T-helper 17 cell (primary cell): ENCODE measurements at places on chromosomes 1 and 21.

GRCh38 chr1:209207126-209207700 lies 376.3 kb upstream of the CAMK1G start:
- no peak for DNase-seq

DNA sequence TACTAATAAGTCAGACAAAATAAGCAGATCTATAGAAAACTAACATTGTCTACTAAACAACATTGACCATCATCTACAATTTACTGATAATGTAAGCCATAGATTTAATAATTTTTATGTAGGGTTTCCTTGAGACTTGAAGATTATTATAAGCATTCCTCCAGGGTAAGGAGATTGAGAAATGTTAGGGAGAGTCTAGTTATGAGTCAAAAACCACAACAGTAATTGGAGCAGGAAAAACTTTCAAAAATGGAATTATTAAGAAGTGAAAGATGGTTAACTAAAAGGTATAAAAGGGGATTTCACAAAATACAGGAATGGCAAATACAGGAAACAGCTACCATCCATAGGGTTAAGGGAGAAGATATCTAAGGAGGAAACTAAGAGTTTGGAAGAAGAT lies 12.4 kb upstream of the UHMK1 start:
- DNase-seq = no peak

GRCh38 chr1:32014948-32015273 lies 1.2 kb downstream of the KHDRBS1 start:
- no peak for DNase-seq

- no peak for DNase-seq
These were observed 2.8 kb upstream of the LSM10 start for GRCh38 chr1:36400514-36400824.

DNA sequence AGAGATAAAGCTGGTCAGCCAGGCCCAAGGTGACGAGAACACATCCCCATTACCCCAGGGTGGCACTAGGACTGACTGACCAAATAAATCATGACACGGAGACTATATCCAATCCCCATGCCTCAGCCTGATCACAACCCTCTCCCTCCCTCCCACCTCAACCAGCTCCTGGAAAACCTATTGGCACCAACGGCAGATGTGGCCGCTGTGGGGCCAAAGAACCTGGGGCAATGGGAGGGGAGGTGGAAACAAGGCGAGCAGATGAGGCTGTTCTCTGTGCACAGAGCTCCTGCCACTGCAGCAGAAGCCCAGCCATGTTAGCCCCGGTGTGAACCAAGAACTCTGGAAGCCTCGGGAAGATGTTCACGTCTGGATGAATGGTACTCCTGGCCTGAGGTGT lies 77.6 kb downstream of the CD247 start:
- no peak for DNase-seq

GRCh38 chr1:30790850-30791778 lies 33.5 kb upstream of the LAPTM5 start:
- DNase-seq = no peak

GRCh38 chr1:244214009-244214967 lies 163.2 kb downstream of the ZBTB18 start:
- no peak for DNase-seq

DNA sequence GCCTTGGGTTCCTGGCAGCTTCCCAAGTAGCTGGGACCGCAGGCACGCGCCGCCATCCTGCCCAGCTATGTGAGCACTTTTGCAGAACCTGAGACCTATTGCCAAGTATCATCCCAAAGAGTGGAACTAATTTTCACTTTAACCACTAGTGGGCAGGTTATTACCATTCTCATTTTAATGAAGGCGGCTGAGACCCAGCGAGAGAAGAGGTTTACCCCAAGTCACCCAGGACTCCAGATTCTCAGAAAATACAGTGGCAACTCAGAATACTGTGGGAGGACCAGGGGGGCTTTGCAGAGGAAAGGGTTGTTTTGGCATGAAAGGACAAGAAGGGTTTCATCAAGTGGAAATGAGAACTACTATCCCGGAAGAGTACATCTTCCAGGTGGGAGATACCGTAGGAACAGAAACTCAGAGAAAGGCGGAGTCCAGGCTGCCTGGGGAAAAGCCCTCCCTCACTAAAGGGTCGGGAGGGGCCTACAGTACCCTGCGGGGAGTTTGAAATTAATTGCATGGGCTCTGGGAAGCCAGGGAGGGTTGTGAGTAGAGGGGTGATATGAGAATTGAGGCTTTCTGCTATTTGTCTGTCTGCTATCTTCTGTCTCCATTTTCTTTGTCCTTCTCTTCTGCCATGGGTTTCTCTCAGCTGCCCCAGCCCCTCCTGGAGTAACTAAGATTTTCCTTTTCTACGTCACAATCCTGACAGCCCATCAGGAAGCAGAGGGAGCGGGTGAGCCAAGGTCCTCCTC lies 7.2 kb upstream of the SEMA4A start:
- peak; percentile 45 for DNase-seq

DNA sequence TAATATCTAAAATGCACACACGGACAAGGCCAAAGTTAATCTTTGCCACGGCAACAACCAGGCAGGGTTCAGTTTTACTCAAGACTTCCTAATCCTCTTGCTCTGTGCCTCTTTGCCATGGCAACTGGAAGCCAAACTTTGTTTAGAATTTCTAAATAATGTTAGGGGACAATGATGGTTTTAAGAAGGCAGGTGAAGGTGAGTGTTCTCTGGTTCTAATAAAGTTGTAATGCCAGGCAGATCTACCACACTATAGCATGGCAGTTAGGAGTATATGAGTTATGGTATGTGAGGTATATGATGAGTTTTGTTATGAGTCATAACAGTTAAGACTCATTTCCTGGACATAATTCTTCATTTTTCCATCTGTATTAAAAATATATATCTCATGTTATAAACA lies 2.7 kb downstream of the PTPRC start:
- DNase-seq = no peak

GRCh38 chr1:10515976-10516750 lies 41.4 kb downstream of the PEX14 start:
- no peak for DNase-seq

GRCh38 chr1:226132728-226133503 lies 53.6 kb downstream of the ACBD3 start:
- DNase-seq = no peak

DNA sequence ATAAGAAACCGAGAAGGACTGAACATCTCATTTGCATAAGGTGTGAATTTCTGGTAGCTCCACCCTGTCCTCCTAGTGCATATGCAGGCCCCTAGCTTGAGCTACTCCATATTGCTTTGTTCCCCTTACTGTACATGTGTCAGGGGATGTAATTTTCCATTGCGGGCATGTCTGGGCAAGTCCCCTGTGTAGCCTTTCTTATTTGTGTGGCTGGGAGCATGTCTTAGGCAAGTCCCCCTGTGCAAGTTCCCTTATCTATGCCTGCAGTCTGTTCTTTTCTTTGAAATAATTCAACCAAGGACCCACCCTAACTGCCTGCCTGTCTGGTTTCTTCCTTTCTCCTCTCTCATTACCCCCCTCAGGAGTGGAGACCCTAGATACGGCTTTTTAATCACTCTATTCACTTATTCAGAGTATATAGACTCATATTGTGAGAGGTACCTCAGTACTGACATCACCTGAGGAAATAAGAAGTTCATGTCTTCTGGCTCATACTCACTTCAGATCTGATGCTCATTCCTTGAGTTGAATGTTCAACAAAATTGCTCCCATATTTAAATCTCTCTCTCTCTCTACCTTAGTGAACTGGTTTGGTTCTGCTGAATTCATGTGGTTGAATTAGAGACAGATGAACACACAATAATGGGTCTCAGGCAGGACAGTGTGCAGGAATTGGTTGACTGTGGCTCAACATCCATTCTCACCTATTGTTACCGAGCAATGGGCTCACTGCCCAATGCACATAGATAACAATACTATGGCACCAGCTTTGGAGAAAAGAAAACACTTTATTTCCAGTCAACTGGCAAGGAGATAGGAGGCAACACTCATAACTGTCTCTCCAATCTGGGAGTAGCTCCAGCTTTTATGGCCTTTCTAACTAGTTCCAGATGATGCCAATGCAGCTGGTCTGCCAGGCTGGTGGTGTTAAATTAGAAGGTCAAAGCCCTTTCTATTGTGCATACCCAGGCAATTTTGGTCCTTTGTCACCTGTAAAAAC lies 27.9 kb upstream of the NPL start:
- no peak for DNase-seq

DNA sequence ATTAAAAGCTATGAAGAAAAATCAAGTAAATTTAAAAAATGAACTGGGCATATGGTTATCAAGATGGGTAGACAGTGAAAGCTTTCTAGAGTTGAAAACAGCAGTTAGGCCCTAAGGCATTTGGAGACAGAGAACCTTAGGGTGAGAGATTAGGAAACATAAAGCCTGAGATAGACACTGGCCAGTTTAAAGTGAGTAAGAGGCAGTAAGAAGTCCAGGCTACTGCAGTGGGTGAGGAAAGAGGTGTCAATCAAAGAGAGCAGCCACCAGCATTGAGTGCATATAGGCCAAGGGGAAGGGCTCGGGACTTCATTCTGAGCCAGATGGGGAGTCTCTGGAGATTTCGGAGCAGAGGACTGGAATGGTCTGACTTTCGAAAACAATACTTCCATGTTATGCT lies 1360.5 kb upstream of the ADGRL4 start:
- DNase-seq = no peak

DNA sequence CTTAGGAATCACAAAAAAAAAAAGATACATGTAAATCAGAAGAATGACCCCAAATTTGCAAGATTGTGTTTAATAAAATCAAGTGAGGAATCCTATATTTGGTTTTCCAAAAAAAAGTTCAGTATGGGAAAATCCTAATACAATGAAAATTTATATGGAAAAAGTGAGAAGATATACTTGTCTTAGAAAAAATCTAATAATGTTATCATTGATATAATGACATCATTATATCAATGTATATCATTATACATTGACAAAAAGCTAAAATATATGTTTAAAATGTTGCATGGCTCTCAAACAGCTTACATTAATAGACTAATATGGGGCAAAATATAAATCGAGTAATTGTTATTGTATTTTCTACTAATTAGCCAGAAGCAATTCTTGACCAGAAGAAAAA lies 37.0 kb downstream of the DPYD start:
- no peak for DNase-seq

- DNase-seq = no peak
These were observed 1.5 kb downstream of the PGBD5 start for GRCh38 chr1:230424391-230425251.

DNA sequence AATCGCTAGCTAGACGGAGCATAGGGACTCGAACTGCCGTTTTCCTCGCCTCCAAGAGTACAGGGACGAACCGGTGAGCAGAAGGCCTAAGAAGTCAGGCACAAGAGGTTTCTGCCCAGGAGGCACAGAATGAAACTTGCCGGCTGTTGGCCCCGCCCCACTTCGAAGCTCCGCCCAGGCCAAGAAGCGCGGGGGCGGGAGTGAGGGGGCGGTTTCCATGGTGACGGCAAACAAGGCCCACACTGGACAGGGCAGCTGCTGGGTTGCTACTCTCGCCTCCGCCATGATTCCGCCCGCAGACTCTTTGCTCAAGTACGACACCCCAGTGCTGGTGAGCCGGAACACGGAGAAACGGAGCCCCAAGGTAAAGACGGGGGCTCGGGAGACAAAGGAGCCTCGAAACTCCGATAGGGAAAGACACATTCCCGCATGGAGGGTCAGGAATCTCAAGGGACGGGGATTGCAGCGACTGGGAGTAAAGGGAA lies at the start of gene DNALI1:
Gene DNALI1, plus strand, starts transcription at position 229 of the 485 bp plus-strand sequence. Its CDS starts 55 bp downstream, at position 284.
- DNase-seq = no peak

DNA sequence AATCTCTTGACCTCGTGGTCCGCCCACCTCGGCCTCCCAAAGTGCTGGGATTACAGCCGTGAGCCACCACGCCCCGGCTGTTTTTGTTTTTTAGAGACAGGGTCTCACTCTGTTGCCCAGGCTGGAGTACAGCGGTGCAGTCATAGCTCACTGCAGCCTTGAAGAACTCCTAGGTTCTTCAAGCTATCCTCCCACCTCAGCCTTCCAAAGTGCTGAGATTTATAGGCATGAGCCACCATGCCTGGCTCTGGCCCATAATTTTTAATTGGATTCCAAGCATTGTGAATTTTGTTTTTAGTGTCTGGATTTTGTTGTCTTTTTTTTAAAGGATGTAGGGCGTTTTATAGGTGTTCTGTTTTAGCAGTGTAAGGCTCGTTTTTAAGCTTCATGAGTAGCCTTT lies 28.6 kb upstream of the TXLNA start:
- no peak for DNase-seq

GRCh38 chr1:200558866-200559459 lies 61.6 kb downstream of the KIF14 start:
- DNase-seq = no peak

DNA sequence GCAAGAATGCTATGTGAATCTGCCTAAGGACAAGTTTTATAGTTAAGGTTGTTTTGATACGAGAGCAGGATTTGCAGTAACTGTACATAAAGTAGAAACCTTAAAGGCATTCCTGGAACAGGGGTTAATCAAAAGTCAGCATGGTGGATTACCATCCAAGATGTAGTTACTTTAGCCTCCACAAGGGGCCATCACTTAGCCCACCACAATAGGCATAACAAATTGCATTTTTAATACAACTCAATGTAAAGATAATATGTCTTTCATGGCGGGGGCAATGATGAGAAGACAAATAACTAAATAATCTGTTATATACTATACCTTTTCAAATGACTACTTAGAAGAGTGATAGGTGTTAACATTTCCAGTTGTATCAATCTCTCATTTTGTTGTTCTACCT lies 611.2 kb upstream of the ADGRL4 start:
- no peak for DNase-seq

- no peak for DNase-seq
These were observed 8.8 kb downstream of the TFF2 start for GRCh38 chr21:42341776-42342542.

- DNase-seq = no peak
These were observed 8.2 kb downstream of the IGSF9 start for GRCh38 chr1:159937054-159937750.

- DNase-seq = no peak
These were observed 82.4 kb downstream of the RGS21 start for GRCh38 chr1:192399161-192399560.

- DNase-seq = no peak
These were observed 319.4 kb upstream of the ST6GALNAC5 start for GRCh38 chr1:76547916-76548315.

GRCh38 chr1:20712215-20712577 lies 5.6 kb downstream of the KIF17 start:
- no peak for DNase-seq
